ENCODE measurements at places on chromosomes 3 and 15.

- no peak for DNase-seq
These were observed 32.7 kb downstream of the RARB start for GRCh38 chr3:25460751-25461150.

GRCh38 chr15:99651023-99651807 is 82.0 kb downstream of the LYSMD4 start:
- no peak for DNase-seq

DNA sequence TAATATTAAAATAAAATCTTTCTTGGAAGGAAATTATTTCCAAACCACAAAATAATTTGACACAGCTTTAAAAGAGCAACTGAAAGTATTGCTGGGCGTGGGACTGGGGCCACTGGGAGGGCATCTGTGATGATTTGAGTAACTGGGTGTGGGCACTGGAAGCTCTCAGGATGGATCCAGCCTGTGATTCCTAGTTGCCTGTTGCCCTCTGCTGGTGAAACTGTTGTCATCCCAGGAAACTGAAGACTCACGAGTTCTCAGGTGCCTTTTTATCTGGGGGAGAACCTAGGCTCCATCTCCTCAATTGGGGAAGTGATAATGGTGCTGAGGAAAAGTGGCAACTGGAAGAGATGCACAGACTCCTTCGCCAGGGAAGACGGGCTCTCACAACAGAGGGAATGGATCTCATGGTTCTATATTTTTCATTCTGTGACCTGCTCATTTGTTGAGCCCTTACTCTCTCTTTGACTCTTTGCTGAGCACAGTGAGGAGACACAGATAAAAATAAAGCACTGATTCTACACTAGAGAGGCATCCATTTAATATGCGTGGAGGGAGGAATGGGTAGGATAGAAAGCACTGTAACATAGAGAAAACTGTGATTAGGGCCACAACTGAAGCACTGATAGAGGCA is 61.6 kb downstream of the TPRG1 start:
- peak; percentile 11 for DNase-seq

GRCh38 chr3:99845999-99846398 is 28.3 kb downstream of the CMSS1 start:
- no peak for DNase-seq

DNA sequence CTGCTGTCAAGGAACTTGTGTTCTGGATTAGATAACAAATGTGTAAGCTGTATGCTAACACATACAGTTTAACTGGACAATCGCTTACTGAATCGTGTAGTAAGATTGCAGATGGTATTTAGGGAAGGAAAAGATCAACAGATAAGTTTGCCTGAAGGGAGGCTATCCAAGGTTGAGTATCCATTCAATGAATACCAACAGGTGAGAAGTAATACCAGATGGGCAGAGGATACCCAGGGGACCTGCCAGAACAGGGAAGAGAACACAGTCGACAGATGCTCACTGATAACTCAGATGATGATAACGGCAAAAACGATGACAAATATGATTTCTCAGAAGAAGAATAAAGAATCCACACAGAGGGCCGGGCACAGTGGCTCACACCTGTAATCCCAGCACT is 3.2 kb upstream of the UACA start:
- no peak for DNase-seq

GRCh38 chr3:123861081-123861836 is 22.9 kb downstream of the MYLK start:
- no peak for DNase-seq

GRCh38 chr3:32831791-32832190 is 14.0 kb downstream of the TRIM71 start:
- DNase-seq, result no peak

DNA sequence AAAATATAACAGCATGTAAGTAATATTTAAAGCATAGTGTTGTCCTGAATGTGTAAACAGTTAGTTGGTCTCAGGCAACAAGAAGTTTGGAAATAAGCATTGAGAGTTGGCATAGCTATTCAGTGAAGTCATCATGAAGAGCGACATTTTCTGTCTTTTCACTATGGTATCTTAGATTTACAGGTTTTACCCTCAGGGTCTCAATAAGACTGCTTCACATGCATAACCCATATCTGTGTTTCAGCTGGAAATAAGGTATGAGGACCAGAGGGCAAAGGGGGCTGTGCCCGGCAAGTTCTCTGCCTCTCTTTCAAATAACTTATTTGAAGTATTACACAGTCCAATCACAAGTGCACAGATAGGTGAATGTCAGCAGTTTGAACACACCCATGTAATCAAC is 290.2 kb upstream of the CNTN3 start:
- DNase-seq, result no peak

- DNase-seq, result no peak
These were observed 67.8 kb upstream of the ATP10A start for GRCh38 chr15:25930931-25931330.

DNA sequence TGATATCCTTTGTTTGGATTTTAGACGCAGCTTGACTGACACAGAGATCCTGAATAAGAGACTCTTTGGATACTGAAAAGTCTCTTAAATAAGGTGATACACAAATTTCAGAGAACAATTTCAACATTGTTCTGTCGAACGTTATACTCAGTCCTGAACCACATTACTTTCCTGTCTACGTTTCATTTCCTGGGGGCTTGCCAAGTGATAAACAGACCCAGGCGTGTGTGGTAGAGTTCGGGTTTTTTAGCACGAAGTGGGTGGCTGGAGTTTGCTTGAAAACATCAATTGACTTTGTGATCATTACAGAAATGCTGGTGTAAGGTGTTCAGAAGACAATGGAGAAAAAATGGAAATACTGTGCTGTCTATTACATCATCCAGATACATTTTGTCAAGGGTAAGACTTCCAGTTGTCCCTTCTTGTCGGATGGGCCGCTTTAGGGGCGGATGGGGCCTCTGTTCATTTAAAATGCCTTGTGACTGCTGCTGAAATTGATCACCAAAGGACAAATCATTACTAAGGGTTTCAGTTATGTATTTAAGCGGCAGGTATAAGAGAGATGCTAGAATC is at the start of gene CD96:
Gene CD96 (plus strand): TSS at position 287 of the 573 bp plus-strand sequence. CDS start 52 bp downstream, at position 339.
- DNase-seq, result peak; percentile 41

- no peak for DNase-seq
These were observed 80.6 kb downstream of the PGPEP1L start for GRCh38 chr15:98927022-98927421.

GRCh38 chr3:132001999-132002398 is 32.8 kb downstream of the CPNE4 start:
- no peak for DNase-seq

DNA sequence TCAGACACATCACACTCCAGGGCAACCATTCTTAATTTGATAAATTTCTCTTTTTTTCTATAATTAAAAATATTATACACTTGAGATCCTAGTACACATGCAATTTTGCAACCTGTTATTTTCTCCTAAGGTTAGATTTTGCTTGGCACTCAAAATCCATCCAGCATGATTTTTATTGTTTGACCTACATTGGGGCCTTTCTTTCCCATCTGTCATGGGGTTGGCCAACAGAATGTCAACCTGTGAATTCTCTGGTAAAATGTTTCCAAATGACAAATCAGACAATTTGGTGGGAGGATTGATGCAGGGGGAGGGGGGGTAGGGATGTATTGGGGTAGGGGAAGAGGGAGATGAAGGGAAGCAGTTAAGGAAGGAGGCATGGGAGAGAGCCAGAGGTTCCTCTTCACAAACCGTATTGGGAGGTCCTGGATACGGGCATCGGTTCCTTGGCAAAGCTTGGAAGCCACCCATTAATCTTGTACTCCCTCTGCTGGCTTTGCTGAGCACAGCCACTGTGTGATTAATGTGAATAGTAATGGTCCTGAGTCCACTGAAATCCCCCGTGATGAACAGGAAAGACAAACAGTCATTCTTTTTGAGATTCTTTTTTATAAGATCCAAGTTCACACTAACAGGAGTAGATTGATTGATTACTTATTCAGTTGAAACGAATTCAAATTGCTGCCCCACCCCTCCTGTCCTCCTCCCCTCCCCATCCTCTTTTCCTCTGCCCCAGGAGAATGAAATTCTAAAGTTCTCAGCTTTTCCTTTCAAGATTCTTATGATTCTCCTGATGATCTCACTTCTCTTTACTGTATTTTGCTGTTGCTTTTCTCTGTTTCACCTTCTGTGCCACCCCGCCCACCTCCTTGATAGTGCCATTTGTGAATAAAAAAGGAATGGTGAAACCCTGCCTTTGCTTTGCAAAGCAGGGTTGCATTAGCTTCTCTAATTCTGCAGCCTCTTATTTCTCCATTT is 82.2 kb upstream of the SLC25A26 start:
- peak; percentile 5 for DNase-seq

GRCh38 chr3:161295325-161295724 is 74.2 kb downstream of the NMD3 start:
- DNase-seq, result no peak

DNA sequence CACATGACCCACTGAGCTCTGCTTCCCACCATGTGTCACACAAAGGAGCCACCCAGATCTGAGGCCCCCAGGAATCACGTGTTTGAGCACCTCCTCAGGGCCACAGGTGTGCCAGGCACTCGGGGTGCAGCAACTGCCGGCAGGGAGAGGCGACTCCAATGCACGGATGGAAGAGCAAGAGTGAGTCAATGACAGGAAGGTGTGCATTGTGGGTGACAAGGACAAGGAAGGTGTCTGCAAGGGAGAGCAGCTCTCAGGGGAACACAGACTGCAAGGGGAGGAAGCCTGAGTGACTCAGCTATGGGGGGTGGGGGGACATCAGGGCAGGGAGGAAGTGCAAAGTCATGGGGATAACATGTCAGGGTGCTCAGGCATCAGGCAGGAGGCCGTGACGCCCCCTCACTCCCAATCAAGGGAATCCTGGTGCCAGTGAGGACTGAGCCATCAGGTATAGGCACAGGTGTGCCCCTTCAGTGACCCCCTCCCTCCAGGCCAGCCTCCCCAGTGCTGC is 67.4 kb downstream of the NUP210 start:
- peak; percentile 37 for DNase-seq

GRCh38 chr3:98390366-98390765 is at the start of gene OR5K3:
TSS of gene OR5K3 (plus strand) at chr3:98390666. CDS start at chr3:98390666, 0 bp downstream.
- no peak for DNase-seq

DNA sequence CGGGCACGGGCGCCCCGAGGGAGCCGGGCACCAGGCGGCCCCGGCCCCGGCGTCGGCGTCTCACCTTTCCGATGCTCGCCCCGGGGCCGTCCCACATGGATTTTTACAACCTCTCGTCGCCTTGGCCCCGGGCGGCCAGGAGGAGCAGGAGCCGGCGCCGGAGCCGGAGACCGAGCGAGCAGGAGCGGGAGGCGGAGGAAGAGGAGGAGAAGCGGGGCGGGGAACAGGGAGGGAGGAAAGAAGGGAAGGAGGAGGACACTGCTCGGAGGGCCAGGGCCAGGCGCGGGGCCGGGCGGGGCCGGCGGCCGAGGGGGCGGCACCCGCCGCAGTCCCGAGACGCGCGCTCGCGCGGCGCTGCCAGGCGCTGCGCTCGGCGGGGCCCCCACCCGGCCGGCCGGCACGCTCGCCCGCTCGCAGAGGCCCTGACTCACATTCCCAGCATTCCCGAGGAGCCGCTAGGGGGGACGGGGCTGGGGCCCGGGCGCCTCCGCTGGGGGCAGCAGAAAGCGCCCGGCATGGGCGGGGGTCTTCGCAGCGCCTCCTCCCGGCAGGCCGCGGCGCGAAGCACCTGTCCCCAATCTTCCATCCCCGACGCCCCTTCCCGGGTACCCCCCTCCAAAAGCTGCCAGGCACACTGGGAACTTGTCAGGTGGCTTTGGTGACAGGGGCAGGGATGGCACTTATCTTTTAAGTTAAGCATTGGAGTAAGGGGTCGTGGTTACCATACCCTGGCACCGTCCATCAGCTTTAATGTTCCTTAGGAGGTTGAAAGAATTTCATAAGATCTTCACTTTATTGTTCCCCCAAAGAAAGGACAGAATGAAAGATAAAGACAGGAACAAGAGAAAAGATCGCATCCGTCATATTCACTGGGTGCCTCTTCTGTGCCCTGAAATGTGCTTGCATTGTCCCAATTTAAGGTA is at the start of gene ERC2:
Gene ERC2 (minus strand): TSS at position 284 of the 923 bp plus-strand sequence.
- no peak for DNase-seq

GRCh38 chr3:111737047-111737705 is 121.9 kb upstream of the PHLDB2 start:
- no peak for DNase-seq

- DNase-seq, result no peak
These were observed 13.5 kb upstream of the GRAMD1C start for GRCh38 chr3:113825090-113825489.

- DNase-seq, result no peak
These were observed 6.7 kb downstream of the RASGRP1 start for GRCh38 chr15:38557921-38558320.

GRCh38 chr3:23999012-23999641 is 54.0 kb downstream of the NR1D2 start:
- DNase-seq, result peak; percentile 14

DNA sequence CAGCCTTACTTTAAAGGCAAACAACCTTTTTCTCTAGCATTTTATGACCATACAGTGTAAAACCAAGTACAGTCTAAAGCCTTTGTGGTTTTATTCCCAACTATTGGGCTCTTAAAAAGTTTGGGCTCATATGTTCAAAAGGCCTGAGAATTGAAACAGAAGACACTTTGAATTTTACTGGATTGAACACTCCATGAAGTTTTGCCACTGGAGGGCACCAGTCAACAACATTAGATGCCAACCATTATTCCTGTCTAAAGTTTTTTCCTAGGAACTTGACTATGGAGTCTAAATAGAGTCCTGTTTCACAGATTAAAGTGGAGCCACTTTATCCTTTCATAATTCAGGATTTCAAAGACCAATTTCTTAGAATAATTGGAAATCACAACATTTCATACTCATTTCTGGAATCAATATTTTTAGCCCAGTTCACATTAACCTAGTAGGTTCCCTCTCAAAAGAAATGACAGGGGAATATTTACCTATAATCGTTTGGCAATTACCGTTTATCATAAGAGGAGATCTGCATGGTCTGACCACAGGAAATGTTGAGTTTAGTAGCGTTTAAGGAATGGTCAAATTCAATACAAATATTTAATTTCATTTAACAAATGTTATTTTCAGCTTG is 244.1 kb upstream of the PDZRN3 start:
- no peak for DNase-seq

DNA sequence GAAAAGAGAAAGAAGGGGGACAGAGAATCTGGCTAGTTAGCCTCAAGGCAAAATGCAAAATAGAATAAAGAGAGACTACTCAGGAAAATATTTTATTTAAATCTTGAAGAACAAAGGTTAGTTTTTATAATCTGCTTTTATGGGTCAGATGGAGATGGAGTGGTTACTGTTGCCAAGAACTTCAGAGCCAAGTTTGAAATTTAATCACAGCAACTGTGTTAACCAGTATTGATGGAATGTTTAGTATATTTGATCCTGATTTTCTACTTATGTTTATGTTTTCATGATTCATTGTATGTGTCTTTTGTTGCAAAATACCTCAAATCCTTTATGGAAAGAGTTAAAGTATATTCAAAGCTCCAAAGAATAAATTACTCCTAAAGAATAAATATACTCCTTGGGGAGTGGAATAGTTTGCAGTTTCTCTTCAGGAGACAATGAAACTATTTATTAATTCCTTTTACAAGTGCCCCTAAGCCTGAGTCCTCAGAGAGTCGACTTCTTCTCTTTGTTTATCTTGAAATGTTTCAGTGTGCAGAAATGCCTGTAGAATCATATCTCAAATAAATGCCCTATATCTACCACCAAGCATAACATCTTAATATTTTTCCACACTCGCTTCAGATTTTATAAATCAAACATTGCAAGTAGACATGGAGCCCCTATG is 60.9 kb upstream of the THSD4 start:
- DNase-seq, result no peak
